B cell (primary cell): ENCODE measurements at places on chromosomes 13 and 19. TPM values are rescaled to one million over a fixed set of nuclear protein-coding genes. Genes with fewer than 3 reads are reported as not detected.

GJB6 gene
- polyA plus RNA-seq: 0.75 TPM in 1 of 2 replicates, not detected in the other

DNA sequence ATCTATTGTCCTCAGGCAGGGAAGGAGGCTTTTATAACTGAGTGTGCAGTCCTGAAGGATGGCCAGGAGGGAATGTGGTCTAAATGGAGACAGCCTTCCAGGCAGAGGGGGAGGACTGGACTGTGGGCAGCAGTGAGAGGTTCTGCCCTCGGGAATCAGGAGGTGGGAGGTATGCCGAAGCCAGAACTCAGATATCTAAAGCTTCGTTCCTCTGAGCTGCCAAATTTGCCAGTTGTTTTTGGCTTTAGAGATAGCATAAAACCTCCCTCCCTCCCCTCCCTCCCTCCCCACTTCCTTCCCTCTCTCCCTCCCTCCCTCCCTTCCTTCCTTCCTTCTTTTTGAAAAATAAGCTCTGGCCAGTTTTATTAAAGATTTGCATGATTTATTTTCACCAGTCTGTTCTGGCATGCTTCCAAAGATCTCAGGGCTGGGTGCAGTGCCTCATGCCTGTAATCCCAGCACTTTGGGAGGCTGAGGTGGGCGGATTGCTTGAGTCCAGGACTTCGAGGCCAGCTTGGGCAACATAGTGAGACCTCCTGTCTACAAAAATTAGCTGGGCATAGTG, 2.4 kb downstream of the MEDAG start:
- no peaks in the 10 kb centered on the region for H3K4me1 ChIP-seq
- no peaks in the 10 kb centered on the region for H3K36me3 ChIP-seq
- peaks cover 8% of the 10 kb centered on the region for H3K27me3 ChIP-seq
- no peak overlapping the region for H3K27ac ChIP-seq
- no peak for DNase-seq

- no peaks in the 10 kb centered on the region for H3K36me3 ChIP-seq
- H3K27me3 ChIP-seq: no peaks in the 10 kb centered on the region
- no peak overlapping the region for H3K27ac ChIP-seq
- H3K4me1 ChIP-seq: no peaks in the 10 kb centered on the region
Observed at GRCh38 chr13:44780591-44781280, 204.6 kb upstream of the TSC22D1 start.

DNA sequence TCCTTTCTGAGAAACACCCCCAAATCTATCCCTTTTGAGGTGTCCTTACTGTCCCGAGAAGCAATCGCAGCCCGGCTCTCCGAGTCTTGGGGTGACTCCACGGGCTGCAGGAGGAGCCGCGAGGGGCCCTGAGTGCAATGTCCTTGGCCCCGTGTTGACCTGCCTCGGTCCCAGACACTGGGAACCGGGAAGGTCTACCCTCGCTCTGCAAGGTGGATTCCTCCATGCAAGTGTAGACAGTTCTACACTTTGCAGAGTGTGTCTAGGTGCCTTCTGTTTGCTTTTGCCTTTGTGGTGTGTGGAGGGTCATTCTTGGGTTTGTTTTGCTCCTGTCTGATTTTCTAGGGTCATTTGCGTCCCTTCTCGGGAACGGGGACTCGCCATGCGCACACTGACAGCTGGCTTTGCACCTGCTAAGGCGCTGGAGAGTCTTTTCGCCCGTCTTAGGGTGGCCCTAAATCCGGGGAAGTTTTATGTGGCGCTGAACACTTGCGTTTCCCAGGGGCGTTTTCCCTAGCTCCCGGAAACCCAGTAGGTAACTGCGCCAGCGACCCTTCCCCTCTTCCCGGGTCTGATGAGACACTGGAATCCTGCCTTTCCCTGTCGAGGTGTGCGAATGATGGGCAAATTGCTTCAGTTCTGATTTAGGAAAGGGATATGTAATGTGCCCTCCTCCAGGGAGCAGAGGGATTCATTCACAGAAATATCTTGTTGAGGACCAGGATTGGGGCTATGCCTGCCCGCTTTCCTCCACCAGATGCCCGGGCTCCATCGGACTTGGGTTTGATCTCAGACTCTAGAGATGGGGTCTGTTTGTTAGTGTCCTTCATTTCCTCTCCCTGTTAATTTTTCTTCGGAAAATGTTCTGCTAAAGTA, 755 bp downstream of the SERTM1 start:
- H3K36me3 ChIP-seq: no peaks in the 10 kb centered on the region
- H3K27ac ChIP-seq: no peak overlapping the region
- DNase-seq: no peak
- H3K4me1 ChIP-seq: no peaks in the 10 kb centered on the region
- no peak overlapping the region for H3K4me3 ChIP-seq
- peaks cover 10% of the 10 kb centered on the region for H3K27me3 ChIP-seq

SLC46A3 gene
- 19.0 and 20.5 TPM in 2 replicates for polyA plus RNA-seq

C13orf42 gene
- polyA plus RNA-seq: not detected in 2 replicates

- H3K27ac ChIP-seq: no peak overlapping the region
- DNase-seq: peak; percentile 32
- no peaks in the 10 kb centered on the region for H3K27me3 ChIP-seq
Observed at GRCh38 chr19:795073-795611, 2.1 kb upstream of the PTBP1 start.

MCEMP1 gene
- polyA plus RNA-seq: 0.57 and 1.6 TPM in 2 replicates

DNA sequence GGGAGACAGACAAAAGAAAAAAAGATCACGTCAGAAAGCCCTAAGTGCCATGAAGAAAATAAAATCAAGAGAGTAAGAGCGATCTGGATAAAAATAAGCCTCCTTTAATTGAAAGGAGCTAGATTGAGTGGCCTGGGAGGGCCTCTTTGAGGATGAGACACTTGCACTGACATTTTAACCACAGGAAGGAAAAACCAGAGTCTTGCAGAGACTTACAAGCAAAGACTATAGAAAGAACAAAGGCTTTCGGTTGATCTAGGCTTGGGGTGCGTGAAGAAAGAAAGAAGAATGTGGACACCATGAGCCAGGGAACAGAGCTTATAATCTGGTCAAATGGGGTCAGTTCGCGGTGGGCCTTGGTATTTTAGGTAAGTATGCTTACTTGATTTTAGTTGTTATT, 342.7 kb downstream of the COG6 start:
- DNase-seq: no peak
- no peaks in the 10 kb centered on the region for H3K36me3 ChIP-seq
- H3K4me1 ChIP-seq: no peaks in the 10 kb centered on the region
- H3K4me3 ChIP-seq: no peak overlapping the region
- H3K27me3 ChIP-seq: no peaks in the 10 kb centered on the region

ZNF208 gene
- 1.7 and 4.0 TPM in 2 replicates for polyA plus RNA-seq

- no peak overlapping the region for H3K27ac ChIP-seq
- H3K4me1 ChIP-seq: peaks cover 5% of the 10 kb centered on the region
- peaks cover 70% of the 10 kb centered on the region for H3K36me3 ChIP-seq
- no peak for DNase-seq
Observed at GRCh38 chr13:48081739-48082138, 13.2 kb downstream of the MED4 start.
